ENCODE measurements at places on chromosomes 5 and 9. TPM values are rescaled to one million over a fixed set of nuclear protein-coding genes. Genes with fewer than 3 reads are reported as not detected.

The PAPPA gene
- total RNA-seq = 0.45 TPM

The LCN10 gene
- 25.5 TPM for total RNA-seq

The ZNG1C gene
- 4.1 TPM for total RNA-seq

GRCh38 chr5:151663617-151664293, 23.0 kb downstream of the SPARC start:
- DNase-seq = peak; percentile 68

DNA sequence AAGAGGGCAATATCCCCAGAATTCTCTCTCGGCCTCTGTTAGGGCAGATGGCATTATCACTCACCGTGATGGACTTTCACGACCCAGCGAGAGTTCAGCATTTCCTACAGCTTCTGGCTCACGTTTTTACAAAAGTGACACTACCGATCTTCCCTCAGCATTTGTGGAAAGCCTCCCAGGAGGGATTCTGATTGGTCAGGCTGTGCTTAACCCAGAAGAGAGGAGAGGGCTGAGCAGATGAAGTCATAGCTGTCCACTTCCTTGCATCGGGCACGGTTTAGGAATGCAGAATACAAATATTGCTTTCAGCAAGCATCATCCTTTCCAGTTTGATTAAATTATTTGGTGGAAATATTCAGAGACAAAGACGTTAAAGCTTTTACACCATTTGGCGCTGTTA, 277.4 kb upstream of the MSX2 start:
- no peak for DNase-seq

DNA sequence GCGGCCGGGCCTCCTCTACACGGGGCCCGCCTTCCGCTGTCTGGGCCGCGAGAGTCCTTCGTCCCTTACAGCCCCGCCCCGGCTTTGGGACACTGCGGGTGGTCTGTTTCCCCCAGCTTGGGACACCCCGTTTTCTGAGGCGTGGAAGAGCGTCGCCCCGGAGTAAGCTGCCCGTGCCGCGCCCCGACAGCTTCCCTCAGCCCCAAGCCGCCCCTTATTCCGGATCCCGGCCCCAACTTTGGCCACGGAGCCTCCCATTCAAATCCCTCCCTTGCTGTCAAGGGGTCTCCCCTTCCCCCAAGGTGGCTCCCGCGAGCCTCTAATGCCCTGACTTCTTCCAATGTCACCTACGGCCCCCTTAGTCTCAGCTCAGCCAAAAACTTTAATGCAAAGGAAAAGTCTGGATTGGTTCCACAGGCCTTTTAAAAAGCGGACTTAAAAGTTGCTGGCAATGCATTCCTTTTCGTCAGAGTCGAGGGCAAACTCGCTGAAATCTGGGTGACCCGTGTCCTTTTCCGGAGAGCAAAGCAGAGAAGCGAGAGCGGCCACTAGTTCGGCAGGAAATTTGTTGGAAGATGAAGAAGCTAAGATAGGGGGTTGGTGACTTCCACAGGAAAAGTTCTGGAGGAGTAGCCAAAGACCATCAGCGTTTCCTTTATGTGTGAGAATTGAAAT, 19.8 kb downstream of the EXOSC2 start:
- DNase-seq = peak; percentile 56

DNA sequence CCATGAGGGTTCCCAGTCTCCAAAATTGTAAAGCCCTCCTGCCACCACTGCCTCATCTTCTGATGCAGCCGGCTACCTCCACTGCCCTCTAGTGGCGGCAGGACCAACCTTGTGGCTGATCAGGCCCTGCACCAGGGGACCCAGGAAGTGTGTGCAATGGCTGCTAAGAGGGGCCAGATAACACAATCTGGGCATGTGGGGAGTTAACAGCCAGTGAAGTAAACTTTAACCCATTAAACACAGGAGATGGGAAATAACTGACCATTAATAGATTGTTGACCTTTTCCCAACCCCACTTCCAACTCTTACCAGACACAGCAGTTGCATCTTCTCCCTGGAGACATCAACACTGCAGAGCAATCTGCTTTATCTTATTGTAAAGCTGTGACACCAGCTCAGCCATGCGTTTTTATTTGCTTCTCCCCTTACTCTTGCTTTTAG, 63.3 kb downstream of the FREM1 start:
- DNase-seq = peak; percentile 70

- DNase-seq = no peak
Observed at GRCh38 chr5:40915341-40915926, 6.1 kb downstream of the C7 start.

DNA sequence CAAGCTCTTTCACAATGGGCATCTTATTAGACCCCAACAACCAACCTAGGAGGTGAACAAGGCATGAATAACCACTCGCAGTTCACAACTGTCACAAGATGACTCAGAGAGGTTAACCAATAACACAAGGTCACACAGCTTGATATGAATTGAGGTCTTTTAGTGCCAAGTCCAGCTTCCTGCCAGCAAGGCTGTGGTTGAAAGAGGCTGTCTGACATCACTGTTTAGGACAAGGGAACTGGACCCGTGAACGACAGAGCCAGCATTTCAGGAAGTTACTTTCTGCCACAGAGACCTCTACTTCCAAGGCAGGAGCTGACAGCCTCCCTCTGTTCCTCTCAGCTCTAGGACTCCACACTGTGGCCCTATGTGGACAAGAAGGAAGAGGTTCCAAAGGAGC, 53.4 kb upstream of the ALDH1B1 start:
- no peak for DNase-seq

DNA sequence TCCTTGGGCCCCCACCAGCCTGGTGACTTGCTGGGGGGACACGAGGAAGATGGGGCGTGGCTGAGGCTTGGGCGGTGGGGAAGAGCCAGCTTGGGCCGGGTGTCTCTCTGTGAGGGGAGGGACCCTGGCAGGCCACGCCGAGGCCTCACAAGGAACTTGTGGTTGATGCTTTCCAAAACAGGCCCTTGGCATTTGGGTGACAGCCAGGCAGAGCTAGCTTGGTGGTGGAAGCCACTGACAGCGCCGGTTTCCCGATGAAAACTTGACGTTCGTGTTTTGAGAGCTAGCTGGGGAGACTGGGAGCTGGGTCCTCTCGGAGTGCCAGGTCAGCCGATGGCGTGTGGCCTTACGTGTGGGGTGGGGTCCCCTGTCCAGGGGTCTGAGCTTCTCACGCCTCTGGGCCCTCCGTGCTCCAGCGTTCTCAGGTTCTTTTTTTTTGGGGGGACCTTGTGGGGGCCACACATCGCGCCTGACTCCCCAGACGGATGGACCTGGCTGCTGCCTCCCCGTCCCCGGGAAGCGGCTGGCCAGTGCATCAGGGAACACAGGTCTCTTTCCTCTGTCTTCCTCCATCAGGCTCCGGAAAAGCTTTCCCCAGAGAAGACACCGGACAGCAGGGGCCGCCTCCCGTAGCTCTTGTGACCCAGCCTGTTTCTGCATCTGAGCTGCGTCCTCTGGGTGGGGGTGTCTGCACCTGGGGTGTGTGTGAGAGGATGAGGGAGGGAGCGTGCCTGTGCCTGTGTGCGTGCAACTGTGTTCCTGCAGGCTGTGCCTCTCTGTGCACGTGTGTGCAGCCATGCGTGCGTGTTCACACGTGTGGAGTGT, 129.3 kb upstream of the LPCAT1 start:
- DNase-seq = no peak

DNA sequence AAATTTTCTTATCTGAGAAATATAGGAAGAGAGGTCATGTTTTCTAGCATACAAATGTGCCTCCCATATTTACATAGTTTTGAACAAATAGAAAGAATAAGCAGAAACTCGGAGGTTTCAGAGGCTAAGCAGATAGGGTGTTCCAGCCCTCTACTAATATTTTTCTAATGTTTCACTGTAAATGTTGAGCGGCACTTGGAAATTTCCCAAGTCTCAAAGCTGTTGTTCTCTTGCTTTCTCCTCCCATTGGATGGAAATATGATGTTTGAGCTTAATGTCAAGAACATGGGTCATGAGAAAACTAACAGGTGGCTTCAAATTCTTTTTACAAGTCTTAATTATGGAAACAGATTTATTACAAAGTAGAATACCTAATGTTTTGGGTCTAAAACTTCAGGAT, 5.1 kb downstream of the SPINK1 start:
- peak; percentile 59 for DNase-seq

GRCh38 chr9:107637421-107638420, 148.2 kb upstream of the KLF4 start:
- DNase-seq = peak; percentile 68

DNA sequence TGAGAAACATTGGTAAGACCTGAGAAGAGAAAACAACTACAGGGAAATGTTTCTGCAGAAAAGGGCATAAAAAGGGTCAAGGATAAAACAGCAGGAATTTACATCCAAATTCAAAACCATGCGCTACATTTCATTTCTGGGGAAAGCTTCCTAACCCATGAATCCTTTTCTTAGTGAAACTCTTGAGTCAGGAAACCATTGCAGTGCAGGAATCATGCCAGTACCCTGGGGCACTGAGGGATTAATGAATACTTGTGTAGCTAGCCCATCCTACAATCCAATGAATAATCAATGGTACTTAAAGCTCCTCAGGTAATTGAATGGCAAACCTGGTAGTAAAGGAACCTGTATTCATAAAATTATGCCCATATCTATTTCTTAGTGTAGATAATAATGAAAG, 580.5 kb downstream of the TLE1 start:
- DNase-seq = no peak

GRCh38 chr9:17531642-17532254, 47.1 kb upstream of the SH3GL2 start:
- DNase-seq = peak; percentile 61

DNA sequence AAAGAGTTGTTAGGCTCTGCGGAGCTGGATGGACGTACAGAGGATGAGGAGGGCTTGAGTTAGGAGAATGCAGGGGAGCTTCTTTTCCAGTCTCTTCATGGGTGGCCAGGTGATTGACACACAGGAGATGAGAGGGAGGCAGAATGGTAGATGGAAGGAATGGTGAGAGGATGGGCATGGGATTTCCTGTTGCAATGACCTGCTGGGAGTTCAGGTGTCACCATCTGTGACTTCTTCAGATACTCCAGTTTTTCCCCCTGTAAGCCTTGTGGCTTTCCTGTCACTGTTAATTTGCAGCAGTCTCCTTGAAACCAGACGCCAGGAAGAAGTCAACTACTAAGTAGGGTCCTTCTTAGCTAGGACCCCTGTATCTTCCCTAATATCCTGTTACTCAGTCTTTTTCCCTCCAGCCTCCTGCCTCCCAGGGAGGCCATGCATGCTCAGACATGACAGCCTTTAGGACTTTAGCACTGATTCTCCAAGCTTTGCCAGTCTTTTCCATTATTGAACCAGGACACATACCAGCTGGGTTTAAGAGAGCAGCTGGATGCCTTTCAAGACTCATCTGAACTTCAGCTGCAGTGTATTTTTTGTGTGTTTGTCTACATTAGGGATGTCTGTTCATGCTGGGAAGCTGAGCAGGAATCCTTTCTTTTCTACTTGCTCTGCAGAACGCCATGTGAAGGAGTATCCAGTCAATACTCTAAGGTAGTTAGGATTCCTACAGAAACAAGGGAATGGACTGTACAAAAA, 67.2 kb upstream of the CD180 start:
- no peak for DNase-seq
